Posterior vena cava (tissue), 2 donors: ENCODE measurements at places on chromosomes 4 and X. TPM values are rescaled to one million over a fixed set of nuclear protein-coding genes. Genes with fewer than 3 reads are reported as not detected.
A peak's percentile ranks its signal among the peaks of the same experiment; 100 is the strongest.

DNA sequence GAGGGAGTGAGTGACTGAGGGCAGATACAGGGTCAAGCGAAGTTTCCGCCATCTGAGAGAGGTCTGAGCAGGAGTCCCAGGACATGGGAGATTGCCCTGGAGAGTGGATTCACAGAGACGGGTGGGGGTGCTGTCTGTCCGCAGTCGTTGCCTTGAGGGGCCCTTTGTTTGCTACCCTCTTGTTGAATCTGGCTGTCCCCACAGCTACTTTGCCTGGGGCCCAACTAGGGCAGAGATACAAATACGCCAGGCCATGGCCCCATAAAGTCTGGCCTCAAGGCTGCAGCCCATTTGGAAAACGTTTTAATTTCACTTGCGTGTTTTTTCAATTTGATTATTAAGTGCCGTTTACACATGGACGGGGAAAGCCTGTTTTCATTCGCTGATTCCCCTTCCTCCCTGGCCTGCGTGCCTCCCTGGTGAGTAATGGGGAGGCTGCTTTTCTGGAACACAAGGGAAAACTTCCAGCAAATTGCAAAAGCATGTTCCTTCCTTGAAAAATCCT lies 134.4 kb downstream of the SMIM20 start:
- DNase-seq, result peak; percentile 87

DNA sequence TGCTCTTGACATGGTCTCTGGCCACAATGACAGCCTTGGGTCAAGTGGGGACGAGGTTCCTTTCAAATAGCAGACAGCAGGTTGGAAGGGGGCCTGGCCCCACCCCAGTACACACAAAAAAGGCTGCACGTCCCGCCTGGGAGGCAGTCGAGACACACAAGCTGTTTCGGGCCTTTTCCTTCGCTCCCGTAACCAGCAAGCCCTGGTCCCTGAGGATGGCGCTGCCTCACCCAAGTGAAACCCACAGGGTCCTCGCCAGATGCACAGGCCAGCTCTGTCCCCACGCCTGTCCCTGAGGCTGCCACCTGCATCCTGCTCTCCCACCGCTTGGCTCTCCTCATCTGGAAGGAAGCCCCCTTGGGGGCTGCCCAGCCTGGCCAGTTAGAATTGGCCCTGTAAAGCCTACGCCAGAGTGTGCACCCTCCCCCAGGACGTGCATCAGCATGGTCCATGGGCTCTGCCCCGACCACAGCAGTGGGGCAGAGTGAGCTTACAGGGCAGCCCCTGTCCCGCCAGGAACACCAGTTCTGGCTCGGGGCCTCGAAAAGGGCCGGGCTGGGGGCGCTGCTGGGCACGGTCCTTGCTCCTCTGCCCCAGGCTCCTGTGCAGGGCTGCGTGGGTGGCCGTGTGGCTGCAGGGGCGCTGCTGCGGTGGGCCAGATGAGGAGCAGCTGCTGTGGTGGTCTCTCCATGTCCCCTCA lies 2.0 kb downstream of the CPLX1 start:
- DNase-seq, result peak; percentile 54

DNA sequence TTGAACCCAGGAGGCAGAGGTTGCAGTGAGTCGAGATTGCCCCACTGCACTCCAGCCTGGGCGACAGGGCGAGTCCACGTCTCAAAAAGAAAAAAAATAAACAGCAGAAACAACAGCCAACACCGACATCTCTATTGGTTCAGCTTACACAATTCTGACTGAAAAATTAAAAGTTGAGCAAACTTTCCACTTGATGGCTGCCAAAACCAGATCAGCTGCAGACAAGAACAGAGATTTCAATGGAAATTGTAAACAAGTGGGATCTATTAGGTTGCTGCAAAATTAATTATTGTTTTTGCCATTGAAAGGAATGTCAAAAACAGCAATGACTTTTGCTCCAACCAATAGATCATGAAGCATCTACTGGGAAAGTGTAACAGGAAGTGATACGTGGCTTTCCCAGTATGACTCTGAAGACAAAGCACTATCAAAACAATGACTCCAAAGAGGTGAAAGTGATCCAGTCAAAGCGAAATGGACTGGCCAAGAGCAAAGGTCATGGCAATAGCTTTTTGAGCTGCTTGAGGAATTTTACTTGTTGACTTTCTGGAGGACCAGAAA lies 26.3 kb downstream of the UPF3B start:
- no peak for DNase-seq

TBX22 gene
- total RNA-seq, result not detected

DNA sequence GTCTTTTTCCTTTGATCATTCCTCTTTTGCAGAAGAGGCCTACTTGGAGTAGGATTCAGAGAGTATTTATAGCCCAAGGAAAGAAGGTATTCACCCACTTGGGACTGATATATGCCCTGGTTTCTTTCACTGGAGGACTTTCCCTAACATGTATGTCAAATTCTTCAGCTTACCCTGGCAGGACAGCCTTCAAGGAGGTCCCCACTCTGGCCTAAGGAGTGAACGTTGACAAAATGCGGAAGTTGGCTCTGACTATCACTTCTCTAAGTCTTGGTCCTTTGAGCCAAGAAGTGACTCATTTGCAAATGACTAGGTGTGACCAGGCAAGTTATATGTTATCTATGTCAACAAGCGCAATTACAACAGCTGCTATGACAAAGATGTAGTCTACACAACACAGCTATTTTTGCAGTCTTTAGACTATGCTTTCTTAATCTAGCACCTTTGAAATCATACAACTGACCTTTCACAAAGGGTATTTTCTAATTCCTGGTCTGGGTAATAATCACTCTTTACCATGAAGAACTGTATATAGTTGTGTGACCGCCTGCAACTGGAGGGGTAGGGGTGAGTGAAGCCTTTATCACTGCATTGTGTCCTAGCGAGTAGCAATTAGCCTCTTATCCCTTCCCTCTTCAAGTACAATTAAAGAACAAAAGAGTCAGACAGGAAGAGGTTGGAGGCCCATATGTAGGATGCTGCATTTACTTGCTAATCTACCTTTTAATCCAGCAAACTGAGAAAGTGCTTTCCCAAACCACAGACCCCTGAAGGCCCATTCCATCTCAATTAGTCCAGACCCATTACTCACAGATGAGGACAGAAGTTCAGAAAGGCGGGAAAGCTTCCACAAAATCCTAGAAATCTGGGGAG lies 50.1 kb downstream of the RASGEF1B start:
- DNase-seq, result no peak
